ENCODE measurements at places on chromosomes 3 and 15.

DNA sequence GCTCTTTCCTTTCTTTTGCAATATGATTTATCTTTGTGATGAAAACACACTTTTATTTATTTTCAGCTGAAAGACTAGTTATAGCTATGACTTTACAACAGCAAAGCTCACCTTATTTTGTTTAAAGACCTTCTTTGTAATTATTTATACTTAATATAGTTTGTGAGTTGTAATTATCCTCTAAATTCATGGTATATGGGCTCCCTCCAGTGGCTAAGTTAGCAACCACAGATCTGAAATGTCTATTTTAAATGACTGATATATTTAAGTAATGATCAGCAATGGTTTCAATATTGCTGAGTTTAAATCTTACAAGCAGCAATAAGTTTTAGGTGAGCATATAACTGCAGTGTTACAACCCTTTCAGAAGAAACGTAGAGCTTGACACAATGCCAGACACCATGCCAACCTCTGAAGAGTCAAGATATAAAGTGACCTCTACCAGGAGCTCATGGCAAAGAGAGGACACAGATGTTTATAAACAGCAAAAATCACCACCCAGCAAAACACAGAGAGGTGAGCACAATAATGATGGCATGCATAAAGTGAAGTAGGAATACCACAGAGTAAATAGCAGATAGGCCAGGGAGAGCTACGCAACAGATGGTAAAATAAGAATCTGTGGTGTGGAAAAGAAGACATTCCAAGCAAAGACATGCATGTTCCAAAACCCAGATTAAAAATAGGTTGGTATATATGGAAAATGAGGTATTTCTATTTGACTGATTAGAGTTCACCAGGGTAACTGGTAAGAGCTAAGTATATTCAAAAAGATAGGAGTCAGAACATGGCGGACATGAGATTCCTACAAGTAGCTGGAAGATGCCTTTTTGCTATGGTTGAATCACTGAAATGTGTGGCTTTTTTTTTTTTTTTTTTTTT lies 143.7 kb upstream of the ZNF385D start:
- DNase-seq: peak; percentile 29

DNA sequence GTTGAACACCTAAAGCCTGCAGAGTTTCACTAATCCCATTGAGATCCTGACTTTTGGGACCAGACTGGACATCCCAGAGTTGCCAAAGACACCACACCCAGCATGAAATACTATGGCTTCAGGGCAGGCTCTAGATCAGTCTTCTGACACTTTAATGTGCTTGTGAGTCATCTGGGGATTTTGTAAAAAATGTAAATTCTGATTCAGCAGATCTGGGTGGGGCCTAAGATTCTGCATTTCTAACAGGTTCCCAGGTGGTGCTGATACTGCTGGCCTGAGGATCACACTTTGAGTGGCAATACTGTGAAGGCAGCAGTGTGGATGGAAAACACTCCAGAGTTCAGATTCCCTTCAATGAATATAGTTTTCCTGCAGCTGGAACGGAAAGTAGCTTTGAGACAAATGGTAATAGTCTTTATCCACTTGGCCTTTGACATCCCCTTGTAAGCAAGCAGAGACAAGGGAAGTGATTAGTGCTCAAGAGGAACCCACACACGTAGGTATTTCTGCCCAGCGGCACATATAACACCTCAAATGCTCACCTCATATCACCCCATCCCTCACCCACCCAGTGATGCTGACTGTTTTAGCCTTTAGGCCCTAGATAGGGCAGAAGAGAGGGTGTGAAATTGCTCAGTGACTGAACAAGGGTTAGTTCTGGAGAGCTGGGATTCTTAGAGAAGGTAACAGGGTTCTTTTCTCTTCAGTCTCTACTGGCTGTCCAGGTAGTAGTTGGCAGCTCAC lies 51.5 kb upstream of the GSK3B start:
- peak; percentile 73 for DNase-seq

GRCh38 chr3:60998858-60999257 lies 252.4 kb downstream of the FHIT start:
- DNase-seq: no peak

DNA sequence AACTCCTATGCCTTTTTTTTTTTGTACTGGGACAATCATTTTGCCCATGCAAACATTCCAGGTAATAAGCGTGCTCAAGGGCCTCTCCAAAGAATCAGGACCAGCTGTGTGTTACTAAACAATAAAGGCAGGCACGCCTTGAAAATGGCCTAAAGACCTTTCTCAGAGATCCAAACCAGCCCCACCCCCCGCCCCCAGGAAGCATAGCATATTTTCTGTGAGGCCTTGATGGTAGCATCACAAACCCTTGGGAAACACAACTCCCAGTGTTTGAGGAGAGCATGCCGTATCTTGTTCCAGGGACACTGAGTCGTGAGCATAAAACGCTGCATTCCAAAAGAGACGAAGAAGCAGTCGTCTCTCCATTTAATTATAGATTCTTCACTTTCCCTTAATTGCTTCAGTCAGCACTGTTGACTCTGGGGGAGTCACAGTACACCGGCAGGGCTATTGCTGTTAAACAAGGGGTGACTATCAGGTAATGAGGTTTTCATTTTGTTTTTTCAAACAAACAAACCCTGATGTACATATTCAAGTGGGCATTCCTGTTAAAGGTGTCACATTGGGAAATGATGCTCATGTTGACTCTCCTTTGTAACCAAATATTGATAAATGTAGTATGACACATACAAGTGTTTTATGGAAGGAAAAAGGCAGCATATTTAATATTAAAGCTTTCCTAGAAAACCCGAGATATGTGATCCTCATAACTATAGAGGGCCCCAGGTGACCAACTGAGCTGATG lies 4.4 kb upstream of the TPM1 start:
- DNase-seq: no peak

- peak; percentile 19 for DNase-seq
Measured at GRCh38 chr3:29067007-29067406, 213.9 kb upstream of the RBMS3 start.

DNA sequence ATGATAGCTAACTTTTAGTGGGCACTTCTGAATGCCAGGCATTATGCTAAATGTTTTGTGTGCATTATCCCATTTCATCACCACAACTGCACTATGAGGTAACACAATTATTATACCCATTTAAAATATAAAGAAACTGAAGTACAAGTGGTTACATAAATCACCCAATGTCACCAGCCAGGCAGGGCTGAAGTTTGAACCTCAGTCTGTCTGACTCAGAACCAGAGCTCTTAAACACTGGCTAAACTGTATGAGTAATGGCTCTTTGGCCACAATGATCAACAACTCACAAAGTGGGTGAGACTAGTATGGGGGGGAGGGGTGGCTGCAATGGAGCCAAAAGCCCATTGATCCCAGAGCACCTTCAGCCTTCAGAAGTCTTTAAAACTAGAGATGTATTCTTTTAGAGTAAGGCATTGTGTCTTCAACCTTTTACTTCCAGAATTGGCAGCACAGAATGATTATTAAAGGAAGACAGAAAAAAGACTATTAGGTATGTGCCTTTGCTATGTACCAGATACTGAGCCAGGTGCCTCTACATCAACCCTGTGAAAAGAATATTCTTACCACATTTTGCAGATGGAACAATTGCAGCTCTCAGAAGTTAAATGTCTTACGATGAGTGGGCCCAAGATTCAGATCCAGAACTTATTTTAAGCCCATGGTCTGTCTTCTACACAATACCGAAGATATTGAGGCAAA lies 166.9 kb downstream of the UACA start:
- DNase-seq: peak; percentile 92

GRCh38 chr3:99753268-99753975 lies 64.2 kb upstream of the CMSS1 start:
- peak; percentile 83 for DNase-seq

DNA sequence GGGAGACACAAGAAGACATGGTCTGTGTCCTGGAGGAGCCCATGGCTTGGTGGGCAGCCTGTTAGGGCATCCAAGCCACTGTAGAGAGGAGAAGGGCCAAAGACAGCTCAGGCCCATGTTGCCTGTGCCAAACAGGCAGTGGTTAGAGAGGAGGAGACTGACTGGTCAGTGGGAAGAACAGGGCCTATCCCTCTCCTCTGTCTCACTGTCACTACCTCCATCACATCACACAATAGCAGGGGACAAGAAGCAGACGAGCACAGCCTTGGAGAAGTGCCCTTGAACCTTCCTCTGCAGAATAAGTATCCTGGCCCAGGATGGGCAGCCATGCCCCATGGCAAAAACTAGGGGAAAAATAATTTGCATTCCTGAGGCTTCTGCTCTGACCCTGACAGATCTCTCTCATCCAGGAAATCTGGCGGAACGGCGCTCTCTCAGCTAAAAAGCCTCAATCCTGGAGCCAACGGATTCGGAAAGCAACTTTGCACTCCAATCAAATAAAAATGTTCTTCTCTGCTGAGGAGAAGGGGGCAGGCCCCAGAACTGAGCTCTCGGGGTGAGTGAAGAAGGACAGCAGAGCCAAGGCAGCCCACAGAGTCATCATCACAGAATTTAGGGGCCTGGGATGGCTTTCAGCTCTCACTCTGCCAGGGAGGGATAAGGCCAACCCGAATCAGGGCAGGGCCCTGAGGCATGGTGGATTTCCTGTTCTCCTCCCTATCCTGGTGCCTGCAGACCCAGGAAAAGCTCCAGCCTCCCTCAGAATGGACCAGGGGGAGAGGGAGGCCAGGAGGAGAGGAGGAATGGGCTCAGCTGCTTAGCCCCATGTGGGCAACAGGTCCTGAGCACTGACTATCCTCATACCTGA lies 1.6 kb downstream of the SHF start:
- no peak for DNase-seq

GRCh38 chr15:92869263-92869940 lies 30.7 kb upstream of the CHD2 start:
- peak; percentile 46 for DNase-seq

- DNase-seq: no peak
Measured at GRCh38 chr3:78660957-78661356, 1106.8 kb downstream of the ROBO1 start.

GRCh38 chr3:52856666-52857065 lies 21.8 kb upstream of the MUSTN1 start:
- no peak for DNase-seq

Measured in fibroblast of skin of right quadriceps (primary cell).